ENCODE measurements at places on chromosomes 5 and 9.

DNA sequence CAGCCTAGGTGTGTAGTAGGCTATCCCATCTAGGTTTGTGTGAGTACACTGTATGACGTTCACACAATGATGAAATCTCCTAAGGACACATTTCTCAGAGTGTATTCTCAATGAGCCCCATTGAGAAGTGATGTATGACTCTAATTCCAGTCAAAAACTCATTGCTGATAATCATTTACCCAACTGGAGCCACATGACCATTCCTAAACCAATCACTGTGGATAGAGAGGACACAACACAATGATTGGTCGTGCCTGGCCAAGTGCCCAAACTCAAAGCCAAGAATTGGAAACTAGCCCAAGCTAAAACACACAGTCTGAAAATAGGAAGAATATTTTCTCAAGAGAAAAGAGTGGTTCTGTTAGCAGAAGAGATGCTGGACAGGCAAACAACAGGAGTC lies 191.2 kb downstream of the ZNF462 start:
- DNase-seq: no peak

DNA sequence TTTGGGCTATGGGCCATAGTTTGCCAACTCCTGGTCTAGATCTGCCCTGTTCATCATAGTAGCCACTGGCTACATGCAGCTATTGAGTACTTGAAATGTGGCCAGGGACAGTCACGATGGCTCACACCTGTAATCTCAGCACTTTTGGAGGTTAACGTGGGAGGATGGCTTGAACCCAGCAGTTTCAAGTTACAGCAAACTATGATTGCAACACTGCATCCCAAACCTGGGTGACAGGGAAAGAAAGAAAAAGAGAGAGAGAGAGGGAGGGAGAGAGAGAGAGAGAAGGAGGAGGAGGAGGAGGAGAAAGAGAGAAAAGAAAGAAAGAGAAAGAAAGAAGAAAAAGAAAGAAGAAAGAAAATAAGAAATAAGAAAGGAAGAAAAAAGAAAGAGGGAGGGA lies 5.1 kb upstream of the GMCL2 start:
- no peak for DNase-seq

DNA sequence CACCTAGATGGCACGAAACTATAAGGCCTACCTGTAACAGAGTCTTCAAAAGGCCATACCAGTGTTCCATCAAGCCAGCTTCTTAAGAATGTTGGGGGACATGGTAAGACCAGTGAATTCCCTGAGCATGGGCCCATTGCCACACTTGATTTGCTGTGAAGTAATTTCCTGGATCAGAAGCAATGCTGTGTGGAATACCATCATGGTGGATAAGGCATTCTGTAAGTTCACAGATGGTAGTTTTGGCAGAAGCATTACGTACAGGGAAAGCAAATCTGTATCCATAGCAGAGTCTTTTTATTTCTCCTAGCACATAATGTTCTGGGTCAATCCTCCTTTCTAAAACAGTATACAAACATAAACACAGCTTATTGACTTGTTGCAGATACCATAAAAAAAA lies 89.1 kb upstream of the MAST4 start:
- DNase-seq: no peak

- DNase-seq: no peak
These were observed 13.8 kb downstream of the AOPEP start for GRCh38 chr9:94740145-94740840.

DNA sequence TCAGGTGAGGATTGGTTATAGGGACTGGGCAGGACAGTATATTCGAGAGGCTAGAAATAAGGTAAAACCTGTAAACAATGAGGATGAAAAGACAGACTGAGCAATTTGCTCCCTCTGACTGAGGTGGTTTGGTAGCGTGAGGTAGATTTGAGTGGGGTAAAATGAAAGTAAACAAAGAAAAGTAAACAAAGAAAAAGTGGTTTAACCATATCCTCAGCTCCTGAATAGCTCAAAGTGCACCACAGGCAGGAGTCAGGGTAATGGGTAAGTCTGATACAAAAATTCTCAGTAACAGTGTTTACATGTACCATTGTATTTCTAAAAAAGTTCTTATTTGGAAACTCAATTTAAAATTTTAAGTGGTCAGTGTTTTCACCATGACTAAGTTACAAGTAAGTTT lies 203.1 kb upstream of the ARRDC3 start:
- DNase-seq: no peak

GRCh38 chr9:123571240-123571639 lies 215.2 kb downstream of the CRB2 start:
- DNase-seq: no peak

- DNase-seq: peak; percentile 43
These were observed at the start of gene NTRK2 for GRCh38 chr9:84669288-84670137. NTRK2 (plus strand) TSS chr9:84669729; CDS start chr9:84670749, 1,020 bp downstream.

GRCh38 chr5:4646715-4647375 lies 493.3 kb upstream of the ADAMTS16 start:
- no peak for DNase-seq

- DNase-seq: peak; percentile 55
These were observed 142.1 kb downstream of the AGTPBP1 start for GRCh38 chr9:85599540-85600105.

- DNase-seq: no peak
These were observed 424.9 kb downstream of the IRX2 start for GRCh38 chr5:2326601-2327000.

DNA sequence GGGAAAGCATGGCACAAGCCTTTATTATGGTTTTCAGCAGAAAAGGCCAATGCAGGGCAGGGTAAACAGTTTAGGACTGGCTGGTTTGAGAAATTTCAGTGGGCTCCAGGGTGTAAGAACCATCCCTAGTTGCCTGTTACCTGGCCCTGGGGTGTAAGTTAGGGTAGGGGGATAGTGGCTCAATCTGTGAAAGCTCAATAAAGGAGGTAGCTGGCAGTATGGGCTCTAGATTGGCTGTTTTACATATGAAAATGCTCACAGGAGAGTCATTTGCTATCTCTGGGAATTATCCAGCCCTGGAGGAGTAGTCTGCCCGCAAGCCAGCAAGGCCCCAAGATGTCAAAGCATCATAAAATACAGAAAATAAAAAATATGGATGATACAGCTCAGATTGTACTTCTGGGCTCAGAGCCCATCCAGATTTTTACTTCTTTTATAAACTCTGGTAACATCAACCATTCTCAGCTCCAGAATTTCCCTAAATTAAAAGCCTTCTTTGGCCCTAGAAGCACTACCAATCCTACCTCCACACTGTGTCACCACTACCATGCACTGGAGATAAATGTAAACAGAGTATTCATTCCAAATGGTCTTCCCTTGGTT lies 31.1 kb downstream of the SSBP2 start:
- no peak for DNase-seq

GRCh38 chr9:27350382-27350976 lies 53.5 kb upstream of the EQTN start:
- no peak for DNase-seq

GRCh38 chr9:135944444-135945252 lies 16.5 kb downstream of the UBAC1 start:
- DNase-seq: no peak

DNA sequence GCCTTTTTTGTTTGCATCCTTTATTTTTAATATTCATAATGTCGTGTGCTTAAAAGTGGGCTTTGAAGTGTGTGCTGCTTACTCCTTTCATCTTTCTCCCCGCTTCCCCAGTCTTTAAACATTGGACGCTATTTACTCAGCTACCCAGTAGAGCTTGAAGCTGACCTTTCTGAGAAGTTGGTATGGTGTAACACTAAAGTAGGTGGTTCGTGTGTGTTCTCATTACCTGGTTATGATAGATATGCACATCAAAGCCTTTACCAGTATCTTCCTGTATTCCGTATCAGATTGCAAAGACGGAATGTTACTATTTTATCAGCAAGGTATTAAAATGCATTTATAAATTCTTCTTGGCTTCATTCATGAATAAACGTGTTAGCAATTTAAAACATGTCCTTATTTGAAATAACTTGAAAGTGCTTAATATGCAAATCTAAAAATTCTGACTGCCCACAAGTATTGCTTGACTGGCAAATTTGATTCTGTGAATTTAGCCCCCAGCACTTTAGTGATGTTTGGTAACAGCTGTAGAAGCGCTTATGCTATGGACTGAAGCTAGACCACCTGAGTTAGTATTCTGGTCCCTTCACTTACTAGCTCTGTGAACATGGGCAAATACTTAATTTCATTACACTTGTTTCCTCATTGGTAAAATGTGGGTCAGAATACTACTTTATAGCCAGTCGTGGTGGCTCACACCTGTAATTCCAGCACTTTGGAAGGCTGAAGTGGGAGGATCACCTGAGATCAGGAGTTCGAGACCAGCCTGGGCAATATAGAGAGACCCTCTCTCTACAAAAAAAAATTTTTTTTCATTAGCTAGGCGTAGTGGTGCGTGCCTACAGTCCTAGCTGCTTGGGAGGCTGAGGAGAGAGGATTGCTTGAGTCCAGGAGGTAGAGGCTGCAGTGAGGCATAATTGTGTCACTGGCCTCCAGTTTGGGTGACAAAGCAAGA lies 1.7 kb downstream of the RRAGA start:
- DNase-seq: no peak

GRCh38 chr9:124450241-124450924 lies at the start of gene ADGRD2:
ADGRD2 (plus strand) TSS chr9:124450451; CDS start chr9:124451667, 1,216 bp downstream.
- DNase-seq: peak; percentile 37

DNA sequence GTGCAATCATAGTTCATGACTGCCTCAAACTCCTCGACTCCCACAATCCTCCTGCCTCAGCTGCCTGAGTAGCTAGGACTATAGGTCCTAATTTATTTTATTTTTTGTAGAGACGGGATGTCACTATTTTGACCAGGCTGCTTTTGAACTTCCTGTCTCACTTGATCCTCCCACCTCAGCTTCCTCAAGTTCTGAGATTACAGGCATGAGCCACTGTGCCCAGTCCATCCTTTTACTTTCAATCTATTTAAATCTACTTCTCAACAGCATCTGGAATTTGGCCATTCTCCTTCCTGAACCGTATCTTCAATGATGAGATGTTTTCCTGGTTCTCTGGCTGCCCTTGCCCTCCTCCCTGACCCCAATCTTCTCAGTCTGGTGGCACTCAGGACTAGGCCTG lies 12.2 kb upstream of the GRIN1 start:
- DNase-seq: no peak

- DNase-seq: no peak
These were observed 681.5 kb upstream of the ACO1 start for GRCh38 chr9:31702957-31703356.
